ENCODE measurements at places on chromosomes 6 and 20.

DNA sequence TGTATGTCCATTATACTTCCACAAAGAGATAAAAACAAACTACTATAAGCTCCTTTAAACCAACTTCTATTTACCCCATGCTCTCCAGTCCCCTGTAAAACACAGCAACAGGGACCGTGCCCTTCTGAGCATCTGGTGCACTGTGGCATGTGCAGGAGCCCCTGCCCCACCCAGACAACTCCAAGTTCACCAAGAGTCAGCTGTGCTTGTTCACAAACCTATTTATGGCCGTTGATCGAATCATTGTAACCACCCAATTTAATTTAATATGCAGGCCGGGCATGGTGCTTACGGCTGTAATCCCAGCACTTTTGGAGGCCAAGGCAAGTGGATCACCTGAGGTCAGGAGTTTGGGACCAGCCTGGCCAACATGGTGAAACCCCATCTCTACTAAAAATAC, 13.7 kb upstream of the BLCAP start:
- no peak for DNase-seq

DNA sequence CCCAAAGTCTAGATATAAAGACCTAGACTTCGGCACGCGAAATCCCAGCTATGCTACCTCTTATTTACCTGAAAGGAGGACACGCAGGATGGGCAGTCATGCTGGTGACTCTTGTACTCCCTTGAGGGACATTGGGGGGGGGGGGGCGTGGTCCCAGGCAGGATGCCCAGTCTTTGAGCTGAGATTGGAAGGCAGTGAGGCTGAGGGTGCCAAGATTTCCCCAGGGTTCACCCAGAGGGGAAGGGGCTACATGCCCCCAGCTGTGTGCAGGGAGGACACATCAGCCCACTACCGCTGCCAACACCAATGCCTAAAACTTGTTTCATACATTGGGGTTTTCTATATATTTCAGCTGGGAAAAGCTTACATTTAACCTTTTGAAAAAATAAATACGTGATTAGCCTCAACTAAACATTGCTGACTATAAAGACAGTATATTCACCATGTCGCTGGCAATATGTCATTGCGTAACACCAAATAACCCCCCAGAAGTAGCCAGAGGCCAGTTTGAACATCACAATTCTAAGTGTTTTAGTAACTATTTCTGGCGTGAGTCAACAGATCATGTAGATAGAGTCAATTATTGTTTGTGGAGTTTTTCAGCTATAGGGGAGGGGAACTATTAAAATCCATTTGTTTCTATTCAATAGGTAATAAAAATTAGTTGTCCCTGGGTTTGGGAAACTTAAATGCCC, 21.6 kb downstream of the MGME1 start:
- no peak for DNase-seq

DNA sequence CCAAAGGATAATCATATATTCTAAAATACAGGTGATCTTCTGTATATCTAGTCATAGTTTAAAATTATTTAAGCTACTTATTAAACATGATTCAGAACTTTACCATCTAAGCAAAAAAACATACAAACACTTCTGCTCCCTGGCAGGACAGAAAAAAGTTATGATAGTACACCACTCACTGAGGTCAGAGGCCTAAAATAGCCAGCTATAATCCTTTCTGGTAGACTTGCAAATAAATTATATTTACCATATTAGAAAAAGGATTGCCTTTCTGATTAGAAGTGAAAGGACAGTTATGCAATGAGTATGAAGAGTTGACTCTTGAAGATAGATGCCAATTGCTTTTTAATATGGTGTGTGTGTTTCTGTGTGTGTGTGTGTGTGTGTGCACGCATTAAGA, 207.4 kb downstream of the BMP2 start:
- no peak for DNase-seq

DNA sequence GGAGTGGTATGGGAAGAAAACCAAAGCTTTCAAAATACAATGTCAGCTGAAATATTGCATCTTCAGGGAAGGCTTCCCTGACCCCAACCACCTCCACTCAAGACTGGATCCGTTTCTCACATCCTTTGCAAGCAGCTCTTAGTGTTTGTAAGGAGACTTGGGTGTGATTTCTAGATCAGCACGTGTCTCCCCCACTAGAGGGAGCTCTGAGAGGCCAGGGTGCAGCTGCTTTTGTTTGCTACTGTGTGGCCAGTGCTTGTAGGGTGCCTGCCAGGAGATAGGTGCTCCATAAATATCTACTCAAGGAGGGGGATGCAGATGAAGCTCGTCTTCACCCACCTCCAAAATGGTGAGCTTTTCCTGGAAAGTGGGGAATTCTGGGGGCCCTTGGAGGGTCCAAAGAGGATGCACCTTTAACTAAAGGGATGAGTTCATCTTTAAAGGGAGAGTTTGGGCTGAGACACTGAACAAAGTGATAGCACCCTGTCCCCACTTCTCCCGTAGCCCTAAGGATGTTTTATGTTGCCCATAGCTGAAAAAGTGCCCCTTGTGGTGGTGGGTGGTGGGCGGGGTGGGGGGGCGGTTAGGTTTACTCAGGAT, 52.6 kb upstream of the MAFB start:
- DNase-seq = no peak

Measured in breast epithelium (tissue), 4 donors.